Bronchial epithelial cell (primary cell): ENCODE measurements at places on chromosomes 1 and 21.

DNA sequence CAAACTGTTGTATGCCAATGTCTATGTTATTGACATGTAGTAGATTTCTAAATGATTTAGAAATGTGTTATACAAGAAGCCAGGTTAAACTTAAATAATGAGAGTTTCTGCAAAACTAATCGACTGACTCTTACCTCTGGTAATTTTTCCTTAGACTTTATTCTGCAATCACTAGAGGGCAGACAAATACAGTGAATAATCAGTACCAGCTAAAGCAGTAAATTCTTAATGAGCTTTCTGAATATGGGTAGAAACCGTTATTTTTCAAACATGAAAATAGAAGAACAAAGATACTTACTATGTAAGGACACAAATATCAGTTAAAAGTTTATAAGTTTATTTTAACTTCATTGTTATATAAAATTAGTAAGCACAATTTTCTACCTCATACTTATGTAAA, 97.9 kb upstream of the RGS1 start:
- peak; percentile 47 for DNase-seq

GRCh38 chr1:226351709-226352108, 42.7 kb upstream of the LIN9 start:
- DNase-seq, result no peak

- no peak for DNase-seq
Measured at GRCh38 chr1:55990007-55990406, 589.4 kb downstream of the PLPP3 start.

DNA sequence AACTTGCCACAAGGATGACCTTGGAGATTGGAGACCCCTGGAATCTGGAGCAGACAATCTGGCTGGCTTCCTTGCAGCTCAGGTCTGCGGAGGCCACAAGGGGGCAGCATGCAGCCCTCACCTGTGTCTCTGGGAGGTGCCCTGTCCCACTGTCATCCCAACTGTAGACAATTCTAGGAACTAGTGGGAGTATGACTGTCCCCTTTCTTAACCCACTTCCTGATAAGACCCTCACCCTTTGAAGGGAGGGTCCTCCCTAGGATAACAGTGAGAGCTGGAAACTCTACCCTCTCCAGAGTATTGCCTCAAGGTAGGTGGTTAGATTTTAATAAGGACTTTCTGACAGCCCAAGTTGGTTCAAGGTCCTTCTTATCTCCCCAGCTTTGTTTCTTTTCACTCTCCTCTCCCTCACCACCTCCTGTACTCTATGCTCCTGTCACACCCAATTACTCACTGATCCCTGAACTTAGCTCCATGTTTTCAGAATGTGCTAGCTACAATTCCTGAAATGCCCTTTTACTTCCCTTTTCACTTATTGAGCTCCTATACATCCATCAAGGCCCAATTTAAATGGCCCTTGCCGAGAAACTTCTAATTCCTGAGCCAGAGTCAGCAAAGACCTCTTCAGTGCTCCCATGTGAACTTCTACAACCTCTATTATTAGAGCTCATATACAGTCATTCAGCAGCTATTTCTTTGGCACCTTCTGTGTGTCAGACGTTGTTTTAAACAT, 9.2 kb upstream of the KCNQ4 start:
- DNase-seq, result peak; percentile 26

DNA sequence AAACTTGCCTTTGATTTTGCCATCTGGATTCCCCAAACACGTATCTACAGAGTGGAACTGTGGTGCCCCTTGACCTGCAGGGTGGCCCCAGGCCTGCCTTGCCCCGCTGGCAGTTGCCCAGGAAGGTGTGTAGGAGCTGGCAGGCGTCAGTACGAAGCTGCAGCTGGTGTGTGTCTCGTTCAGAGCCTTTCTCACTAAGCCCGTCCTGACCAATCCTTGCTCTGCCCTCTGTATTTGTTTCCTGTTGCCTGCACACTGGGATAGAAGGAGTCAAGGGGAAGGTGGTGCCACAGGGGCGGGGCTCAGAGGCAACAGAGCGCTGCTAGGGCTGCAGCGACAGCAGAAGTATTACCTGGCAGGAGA, 5.2 kb upstream of the VSIG8 start:
- peak; percentile 86 for DNase-seq

GRCh38 chr1:26677306-26678115, 18.3 kb upstream of the ARID1A start:
- DNase-seq, result peak; percentile 92

DNA sequence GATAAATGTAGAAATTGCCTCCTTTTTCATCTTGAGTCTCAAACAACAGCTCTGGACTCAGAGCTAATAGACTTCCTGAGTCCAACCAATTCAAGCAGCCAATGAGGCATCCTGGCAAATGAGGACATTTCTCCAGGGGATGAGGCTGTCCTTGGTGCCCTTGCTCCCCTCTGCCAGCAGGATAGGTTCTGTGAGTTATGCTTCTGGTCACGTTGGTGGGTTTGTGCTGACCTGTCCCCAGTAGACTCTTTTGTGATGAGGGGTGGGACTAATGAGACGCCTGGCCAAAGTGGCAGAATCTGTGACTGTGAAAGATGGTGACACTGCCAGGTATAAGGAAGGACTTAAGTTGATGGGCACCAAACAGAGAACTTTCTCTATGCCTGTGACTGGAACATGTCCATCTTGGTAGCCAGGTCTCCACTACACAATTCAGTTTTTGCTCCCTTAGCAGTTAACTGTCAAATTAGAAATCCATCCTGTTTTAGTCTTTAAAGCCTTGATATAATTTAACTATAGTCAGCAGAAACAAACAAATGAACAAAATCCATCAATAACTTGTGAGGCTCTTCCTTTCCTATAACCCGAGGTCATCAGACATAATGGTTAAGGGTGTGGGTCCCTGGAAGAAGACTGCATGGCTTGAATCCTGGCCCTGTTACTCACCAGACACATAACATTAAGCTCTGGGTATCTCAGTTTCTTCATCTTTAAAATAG, 35.7 kb upstream of the THEM4 start:
- DNase-seq, result no peak

GRCh38 chr1:29524285-29525065, 288.2 kb downstream of the PTPRU start:
- no peak for DNase-seq

DNA sequence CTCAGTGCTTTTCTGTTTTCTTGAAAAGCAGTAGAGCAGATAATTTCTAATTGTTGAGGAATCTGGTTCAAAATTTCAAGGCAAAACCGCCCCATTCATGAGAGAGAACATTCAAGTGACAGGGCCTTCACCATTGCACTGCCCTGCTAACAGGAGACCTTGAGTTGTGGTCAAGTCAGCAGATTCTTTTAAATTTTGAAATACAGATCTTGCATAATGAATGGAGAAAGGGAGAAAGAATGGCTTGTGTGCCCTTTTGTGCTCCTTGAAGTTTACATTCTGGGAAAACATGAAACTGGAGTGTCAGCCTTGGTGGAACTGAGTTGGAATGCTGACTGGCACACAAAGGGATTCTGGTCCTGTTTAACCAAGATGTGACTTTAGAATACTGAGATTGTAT, 164.5 kb upstream of the UBE2U start:
- no peak for DNase-seq

DNA sequence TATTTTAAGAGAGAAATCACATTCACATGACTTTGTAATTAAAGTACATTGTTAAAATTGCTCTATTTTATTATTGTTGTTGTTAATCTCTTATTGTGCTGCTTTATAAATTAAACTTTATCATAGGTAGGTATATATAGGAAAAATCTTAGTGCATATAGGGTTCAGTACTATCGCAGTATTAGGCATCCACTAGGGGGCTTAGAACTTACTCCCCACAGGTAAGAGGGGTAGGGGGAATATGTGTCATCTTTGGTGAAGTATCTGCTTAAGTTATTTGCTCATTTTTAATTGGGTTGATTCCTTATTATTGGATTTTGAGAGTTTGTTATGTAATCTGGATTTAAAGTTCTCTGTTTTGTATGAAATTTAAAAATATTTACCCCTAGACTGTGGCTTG, 385.2 kb downstream of the DUSP10 start:
- DNase-seq, result no peak

DNA sequence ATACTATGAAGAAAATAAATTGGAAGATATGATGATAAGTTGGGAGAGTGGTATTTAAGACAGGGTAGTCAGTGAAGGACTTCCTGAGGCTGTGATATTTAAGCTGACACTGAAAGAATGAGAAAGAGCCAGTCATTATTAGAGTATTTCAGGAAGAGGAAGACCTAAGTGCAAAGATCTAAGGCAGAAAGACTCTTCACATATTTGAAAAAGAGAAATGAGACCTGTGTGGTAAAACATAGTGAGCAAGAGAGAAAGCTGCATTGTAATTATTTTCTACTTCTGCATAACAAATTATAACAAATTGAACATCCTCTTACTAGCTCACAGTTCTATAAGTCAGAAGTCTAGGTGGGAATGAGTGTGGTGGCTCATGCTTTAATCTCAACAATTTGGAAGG, 34.6 kb upstream of the DOCK7 start:
- no peak for DNase-seq

DNA sequence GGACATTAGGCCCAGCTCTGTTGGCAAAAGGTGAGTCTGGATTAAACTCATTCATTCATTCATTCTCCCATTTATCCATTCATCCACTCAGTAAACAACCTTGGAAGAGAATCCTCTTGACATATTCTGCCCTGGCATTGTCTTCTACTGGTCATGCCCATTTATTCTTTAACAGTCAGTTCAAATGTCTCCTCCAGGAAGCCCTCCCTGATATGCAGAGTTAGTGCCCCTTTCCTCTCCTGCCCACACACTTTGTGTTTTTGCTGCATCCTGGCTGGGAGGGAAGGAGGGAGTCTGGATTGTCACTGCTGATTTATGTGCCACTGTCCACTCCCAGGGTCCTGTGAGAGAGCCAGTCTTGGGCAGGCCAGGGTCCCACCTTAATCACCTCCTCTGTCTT, 600.3 kb downstream of the MATN1 start:
- DNase-seq, result no peak

DNA sequence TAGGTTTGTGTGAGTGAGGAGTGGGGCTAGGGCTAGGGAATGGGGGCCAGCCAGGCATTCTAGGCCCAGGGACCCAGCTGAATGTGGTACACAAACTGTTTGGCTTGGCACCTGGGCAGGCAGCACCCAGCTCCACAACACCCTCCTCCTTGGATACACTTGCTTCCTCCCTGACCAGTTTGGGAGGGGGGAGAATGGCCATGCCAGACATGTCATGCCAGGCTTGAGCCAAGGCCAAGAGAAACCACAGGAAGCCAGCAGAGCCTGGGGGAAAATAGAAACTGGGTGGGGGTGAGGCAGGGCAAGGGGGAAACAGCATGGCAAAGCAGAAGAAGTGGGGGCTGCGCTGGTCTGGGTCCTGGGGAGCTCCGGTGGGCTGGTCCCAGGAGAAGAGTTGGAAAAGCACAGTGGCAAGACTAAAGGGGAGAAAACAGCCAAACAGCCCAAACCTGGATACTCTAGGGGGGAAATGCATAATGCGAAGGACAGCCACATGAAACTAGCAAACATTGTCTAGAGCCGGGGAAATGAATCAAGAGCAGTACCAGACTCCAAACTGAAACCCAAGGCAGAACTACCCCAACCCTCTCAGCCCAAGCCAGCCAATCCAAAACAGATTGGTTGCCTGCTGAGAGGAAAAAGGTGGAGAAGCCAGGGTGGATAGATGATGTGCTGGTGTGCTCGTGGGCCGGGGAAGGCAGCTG, 47.9 kb downstream of the LGR6 start:
- peak; percentile 42 for DNase-seq

GRCh38 chr1:208654241-208654640, 410.1 kb upstream of the PLXNA2 start:
- peak; percentile 60 for DNase-seq

GRCh38 chr1:79259390-79260336, 253.1 kb upstream of the ADGRL4 start:
- peak; percentile 48 for DNase-seq

GRCh38 chr1:227766653-227767277, 31.5 kb downstream of the SNAP47 start:
- DNase-seq, result no peak

GRCh38 chr1:245863566-245864184, 643.4 kb downstream of the SMYD3 start:
- no peak for DNase-seq
